ENCODE measurements at places on chromosomes 4 and X.

- DNase-seq, result no peak
Observed at GRCh38 chr4:1001561-1002130, 8.4 kb upstream of the SLC26A1 start.

GRCh38 chr4:121061861-121062260 lies 10.5 kb downstream of the NDNF start:
- DNase-seq, result no peak

DNA sequence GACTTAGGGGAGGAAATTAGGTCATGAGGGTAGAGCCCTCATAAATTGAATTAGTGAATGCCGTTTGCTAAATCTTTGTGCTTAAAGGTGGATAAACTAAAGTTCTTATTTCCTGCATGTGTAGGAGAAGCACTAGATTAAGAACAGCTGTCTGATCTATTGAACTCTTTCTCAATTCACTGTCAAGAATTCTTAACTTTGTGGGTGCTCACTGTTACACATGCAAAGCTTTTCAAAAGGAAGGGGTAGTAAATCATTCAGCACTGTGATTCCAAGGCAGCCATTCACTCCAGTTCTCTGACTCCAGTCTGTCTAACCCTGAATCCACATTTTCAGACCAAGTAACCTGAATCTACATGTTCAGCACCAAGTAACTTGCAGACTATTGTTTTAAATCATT lies 1520.1 kb downstream of the PCDH18 start:
- no peak for DNase-seq

DNA sequence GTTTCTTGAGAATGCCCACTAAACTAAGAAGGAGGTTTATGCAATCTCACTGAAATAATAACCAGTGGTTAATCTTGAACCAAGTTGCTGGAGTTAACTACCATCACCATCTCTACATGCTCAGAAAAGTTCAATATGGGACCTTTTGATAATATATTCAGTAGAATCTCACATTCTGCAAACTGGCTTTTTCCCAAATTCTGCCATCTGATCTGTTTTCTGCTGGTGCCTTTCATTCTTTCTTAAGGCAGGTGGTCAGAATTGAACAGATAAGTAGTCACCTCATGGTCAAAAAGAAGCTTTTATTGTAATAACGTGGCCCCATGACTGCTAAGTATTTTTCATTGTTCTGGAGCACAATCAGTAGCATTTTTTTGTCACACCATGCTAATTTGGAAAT lies 229.0 kb upstream of the GK2 start:
- no peak for DNase-seq

- DNase-seq, result no peak
Observed at GRCh38 chrX:153426204-153426603, 14.9 kb downstream of the ZFP92 start.

DNA sequence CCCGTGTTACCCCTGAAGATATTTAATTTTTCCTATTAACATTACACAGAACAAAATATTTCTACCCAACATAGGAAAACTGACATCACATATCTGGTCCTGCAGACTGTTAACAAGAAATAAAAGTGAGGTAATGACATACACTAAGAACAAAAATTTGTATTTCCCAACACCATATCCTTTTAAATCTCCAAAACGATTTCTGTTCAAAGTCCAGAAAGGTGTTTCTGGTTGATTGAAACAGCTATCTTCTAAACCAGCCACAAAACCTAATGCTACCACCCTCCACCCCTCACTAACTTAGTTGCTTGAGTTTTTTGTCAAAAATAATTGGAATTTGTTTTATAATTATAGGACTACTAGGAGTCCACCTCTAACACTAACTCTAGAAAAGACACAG lies 7.1 kb downstream of the ANKRD50 start:
- no peak for DNase-seq

DNA sequence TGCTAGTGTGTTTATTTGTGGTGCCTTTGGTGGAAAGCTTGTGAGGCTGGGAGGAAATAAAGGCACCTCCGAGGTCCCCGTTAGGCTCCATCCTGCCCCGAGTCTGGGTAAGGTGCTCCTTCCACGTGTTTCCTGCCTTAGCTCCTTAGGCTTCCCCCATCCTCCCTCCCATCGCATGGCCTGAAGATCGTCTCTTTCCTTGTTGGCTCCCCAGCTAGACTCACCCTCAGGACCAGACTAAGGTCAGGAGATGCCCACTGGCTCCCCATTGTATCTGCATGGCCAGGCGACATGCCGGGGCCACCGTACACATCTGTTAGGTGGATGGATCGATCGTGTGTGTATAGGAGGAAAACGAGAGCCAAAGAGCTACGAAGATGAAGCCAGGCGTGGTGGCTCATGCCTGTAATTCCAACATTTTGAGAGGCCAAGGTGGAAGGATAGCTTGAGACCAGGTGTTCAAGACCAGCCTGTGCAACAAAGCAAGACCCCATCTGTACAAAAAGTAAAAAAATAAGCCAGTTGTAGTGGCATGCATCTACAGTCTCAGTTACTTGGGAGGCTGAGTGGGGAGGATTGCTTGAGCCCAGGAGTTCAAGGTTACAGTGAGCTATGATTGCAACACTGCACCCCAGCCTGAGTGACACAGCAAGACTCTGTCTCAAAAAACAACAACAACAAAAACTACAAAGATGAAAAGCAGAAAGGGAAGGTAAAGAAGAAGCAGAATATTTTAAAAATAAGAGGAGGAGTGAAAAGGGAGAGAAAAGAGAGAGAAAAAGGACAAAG lies 53.7 kb downstream of the SEPSECS start:
- DNase-seq, result no peak

DNA sequence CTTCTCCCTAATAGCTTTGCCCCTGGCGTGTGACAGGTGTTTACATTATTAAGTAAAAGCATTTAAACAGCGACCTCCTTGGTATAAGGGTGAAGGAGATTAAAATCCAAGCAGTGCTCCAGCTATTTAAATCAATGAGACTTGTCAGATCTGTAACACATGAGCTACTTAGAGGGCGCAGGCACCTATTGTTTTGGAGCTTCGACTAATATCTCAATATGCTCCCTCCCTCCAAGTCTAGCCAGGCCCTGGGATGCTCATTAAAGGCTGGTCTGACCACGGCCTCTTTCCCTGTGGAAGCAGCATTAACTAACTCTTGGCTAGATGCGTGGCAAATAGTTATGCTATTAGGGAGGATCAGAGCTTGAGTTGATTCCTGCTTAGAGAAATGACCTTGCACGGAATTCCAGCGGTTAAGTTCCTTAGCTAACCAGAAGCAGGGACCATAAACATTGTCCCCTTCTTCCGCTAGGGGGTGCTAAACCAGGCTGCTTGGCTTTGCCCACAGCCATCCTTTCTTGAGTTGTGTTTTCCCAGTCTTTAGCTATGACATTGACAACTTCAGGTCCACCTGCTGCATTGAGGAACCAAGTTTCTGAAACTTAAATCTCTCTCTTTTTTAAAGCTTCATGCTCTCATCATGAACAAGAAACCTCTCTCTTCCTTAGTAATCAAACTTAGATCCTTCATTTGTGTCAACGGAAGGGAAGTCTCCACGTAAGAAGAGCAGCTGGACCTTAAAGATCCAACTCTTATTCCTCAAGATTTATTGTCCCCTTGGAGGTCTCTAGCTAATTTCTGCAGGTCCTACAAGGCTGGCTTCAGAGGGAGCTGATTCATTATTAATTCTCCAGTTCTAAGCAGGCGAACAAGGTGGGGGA lies 80.7 kb upstream of the IGFBP7 start:
- peak; percentile 28 for DNase-seq

- no peak for DNase-seq
Observed at GRCh38 chrX:153773741-153774575, 6.9 kb upstream of the SRPK3 start.
